ENCODE measurements at places on chromosomes 5 and 9.

- no peak for DNase-seq
Measured at GRCh38 chr5:45042283-45042682, 233.5 kb downstream of the MRPS30 start.

DNA sequence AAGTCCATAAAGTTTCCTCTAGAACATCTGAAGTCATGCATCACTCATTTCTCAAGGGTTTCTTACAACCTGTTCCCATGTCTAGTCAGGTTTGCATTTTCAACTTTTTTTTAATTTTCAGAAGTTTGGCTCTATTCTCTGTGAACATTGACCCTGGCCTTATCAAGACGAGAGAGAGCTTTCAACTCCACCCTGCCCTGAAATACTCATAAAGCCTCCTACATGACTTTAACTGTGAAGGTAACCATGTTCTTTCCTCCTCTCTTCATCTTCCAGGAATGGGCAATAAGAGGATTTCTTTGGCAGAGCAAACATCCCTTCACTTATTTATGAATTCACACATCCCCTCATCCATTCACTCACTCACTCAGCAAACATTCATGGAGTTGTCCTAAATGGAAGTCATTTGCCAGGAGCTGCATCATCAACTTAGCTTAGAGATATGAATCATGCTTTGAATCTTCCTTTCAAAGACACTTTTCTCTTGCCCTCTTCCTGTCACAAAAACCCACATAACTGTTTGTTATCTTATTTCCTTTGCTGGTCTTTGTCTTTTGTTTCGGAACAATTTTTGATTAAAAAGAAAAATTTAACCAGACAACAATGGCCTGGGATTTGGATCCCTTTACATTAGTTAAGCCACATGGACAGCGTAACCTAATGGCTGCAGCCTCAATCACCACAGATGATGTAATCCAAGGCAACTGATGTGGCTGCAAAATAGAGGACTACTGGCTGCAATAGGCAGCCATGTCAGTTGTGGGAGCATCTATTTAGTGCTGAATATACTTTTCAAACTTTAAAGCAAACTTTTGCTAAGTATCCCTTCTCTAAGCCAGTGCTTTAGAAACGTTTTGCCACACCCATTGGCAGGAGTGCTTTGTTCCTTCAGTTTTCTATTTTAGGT is 43.0 kb upstream of the GNAQ start:
- no peak for DNase-seq

- no peak for DNase-seq
Measured at GRCh38 chr5:120098426-120098825, 365.7 kb upstream of the PRR16 start.

DNA sequence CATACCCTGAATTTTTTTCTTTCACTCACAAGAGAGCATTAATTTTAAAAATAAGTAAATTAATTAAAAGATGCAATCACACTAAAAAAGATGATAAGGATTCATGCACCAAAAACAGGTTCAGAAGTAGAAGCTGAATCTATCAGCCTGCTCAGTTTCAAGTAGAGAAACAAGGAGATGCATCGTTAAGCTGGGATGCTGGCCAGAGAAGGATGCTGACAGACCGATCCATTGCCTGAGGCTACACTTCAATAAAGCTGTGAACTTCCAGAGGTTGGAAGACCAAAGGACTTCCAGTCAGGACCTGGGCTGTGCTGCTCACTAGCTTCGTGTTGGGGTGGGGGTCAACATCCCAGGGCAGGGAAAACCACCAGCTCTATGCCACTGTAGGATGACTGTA is 457.7 kb downstream of the EFNA5 start:
- DNase-seq = no peak

DNA sequence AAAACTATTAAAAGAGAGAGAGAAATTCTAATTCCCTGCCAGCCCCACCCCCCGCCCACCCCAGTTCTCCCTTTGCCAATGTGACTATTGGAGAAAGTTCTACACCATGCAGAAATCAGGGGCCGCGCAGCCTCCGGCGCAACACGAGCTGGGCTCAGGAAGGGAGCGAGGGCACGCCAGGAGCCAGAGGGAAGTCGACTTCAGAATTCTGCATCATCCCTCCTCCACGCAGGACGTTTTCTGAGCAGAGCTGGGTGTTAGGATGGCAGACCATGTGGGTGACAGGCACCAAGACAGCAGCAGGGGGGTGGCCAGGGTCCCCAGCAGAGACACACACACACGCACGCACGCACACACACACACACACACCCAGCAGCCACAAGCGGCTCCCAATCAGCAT is 72.6 kb downstream of the PTCH1 start:
- DNase-seq = no peak

GRCh38 chr5:66830636-66831035 is 234.4 kb downstream of the MAST4 start:
- DNase-seq = no peak

DNA sequence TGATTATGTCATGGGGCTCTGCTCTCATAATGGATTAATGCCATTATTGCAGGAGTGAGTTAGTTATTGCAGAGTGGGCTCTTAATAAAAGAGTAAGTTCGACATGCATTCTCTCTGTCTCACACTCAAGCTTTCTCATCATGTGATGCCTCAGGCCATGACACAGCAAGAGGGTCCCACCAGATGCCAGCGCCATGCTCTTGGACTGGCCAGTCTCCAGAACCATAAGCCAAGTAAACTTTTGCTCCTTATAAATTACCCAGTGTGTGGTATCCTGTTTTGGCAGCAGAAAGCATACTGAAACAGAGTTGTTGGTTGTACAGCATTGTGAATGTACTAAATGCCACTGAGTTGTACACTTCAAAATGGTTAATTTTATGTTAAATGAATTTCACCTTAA is 138.1 kb downstream of the MYO10 start:
- DNase-seq = no peak

All from Ammon's horn (tissue), 1 donor.